Stimulated activated CD4-positive, alpha-beta T cell treated with anti-CD3 and anti-CD28 coated beads, Interleukin-1b, Interleukin-23, amount 100 ng/mL, for 1 hour (primary cell): ENCODE measurements at places on chromosomes 3 and 15.

DNA sequence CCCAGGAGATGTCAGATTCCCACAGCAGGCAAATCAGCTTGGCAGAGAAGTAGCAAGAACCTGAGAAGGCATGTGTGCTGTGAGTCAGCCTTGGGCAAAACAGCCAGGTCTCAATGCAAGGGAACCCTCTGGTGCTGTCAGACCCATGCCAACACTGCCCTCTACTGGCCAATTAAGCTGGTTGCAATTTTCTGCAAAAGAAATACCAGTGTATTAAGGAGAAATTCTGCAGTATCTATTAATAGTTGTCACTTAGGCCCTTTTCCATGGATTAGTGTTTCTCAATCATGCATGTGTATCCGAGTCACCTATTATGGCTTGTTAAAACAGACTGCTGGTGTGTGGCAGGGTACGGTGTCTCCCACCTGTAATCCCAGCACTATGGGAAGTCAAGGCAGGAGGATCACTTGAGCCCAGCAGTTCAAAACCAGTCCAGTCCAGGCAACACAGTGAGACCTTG, 26.2 kb downstream of the MAP4 start:
- peak; percentile 40 for DNase-seq

DNA sequence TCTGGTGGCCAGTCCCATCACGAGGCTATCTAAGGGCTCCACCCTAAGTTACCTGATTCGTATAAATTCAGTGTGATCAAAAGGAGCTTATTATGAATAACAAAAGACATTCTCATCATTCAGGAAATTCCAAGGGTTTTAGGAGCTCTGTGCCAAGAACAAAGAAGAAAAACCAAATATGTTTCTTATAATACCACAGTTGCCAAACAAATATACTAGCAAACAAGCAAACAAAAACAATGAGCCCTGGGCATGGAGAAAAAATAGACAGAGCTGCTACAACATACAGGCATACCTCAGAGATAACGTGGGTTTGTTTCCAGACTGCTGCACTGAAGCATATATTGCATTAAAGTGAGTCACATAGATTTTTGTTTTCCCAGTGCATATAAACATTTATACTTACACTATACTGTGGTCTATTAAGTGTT, 20.2 kb upstream of the CFAP161 start:
- DNase-seq: no peak

DNA sequence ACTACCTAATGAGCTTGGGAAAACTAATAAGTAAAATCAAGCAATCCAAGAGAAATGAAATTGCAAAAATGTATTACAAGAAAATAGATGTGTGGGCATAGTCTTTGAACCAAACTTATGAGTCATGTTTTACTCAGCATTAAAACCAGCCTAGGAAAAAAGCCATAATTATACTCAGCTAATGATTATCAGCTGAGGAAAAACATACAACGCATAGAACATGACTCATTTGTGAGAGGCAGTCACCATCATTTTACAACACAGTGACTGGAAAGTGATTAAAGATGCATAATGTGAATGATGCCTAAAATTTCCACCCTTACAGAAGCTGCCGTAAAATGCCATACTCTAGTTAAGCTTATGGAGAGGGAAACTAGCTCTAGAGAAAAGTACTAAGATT, 238.0 kb upstream of the EOMES start:
- DNase-seq: no peak

- DNase-seq: peak; percentile 16
These were observed 115.8 kb downstream of the GHSR start for GRCh38 chr3:172332256-172333041.

GRCh38 chr3:162765524-162765923, 1268.9 kb downstream of the OTOL1 start:
- DNase-seq: no peak

GRCh38 chr3:5009506-5010109, 30.4 kb downstream of the BHLHE40 start:
- no peak for DNase-seq

- DNase-seq: no peak
These were observed 239.6 kb downstream of the NR1D2 start for GRCh38 chr3:24184528-24185176.

DNA sequence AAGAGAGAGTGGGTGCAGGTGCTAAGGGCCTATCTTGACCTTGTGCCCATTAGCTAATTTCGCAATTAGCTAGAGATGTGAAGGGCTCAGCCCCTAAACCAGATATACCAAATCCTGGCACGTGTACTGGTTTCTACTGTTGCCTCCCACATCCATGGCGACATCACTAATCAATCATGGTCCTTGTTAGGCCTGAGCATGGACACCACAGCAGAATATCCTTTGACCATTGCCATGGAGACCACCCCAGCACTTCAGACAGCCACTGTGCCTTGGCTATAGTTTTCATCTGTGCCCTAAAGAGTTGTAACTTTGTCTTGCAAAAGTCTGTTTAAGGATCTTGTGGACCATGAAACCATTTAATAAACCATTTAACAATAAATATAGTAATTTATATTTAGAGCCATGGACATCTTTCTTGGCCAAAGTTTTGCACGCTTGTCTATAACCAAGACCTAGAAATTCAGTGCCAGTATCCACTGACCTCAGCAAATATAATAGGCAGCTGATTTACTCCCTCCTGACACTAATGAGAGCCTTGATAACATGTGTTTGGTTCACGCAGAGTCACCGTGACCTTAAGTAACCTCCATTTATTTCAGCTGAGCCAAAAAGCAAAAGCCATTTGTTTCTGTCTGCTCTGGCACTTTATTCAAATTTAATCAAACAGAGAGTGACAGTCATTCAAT, 43.4 kb downstream of the COLQ start:
- DNase-seq: no peak

DNA sequence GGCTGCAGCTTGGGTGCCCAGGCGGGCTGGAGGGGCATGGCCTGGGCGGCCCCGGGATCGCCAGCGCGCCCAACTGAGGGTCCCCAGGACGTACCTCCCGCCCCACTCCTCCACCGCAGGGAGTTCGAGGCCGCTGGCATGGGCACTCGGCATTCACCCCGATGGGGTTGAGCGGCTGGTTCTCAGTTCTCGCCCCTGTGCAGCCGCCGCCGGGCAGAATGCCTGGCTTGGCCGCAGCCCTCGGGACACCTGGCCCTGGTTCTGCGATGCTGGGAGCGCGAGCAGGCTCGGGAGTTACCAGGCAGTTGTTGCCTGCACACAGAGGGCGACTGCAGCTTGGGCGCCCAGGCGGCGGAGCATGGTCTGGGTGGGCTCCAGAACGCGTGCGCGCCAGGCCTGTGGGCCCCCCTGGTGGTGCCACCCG, 121.4 kb downstream of the LMLN start:
- no peak for DNase-seq

GRCh38 chr3:12318758-12319621, 30.1 kb downstream of the PPARG start:
- DNase-seq: no peak

DNA sequence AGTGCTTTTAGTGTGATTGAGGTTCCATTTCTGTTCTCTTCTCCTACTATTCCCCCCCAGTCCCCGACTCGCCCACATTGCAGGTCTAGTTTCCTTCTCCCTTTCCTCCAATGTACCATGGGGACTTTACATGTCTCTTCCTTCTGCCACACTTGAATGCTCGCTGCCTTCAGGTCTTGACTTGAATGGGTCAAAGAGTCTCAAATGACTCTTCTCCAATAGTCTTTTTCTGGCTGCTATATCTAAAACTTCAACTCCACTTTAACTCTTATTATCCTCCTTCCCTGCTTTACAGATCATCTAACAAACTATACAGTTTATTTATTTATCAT, 213.9 kb upstream of the SLC2A2 start:
- DNase-seq: no peak

GRCh38 chr3:136753326-136753939, 1.3 kb upstream of the STAG1 start:
- no peak for DNase-seq

- no peak for DNase-seq
These were observed 22.8 kb upstream of the ATP8B4 start for GRCh38 chr15:50141856-50142255.

DNA sequence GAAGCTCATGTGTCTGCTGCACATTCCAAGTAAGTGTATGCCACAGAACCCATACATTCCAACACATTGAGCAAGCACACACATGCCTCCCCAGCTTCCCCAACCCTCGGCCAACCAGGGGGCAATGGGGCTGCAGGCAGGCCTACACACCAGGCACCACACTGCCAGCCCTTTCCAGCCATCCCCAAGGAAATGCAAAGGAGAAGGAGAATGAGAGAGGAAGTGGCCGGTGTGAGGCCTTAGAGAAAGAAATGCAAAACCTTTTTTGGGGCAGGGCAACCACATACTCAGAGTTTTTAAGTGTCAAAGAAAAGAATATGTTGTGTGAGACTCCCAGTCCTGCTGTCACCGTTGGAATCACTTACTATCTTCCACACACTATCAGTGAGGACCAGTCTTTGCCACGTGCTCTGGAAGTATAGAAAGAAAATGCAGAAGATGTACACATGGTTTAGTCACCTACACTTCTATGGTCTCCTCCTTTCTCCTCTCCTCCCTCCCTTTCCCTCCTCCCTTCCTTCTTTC, 11.1 kb downstream of the IGF2BP2 start:
- DNase-seq: no peak

GRCh38 chr15:89627256-89627970, 27.9 kb downstream of the KIF7 start:
- no peak for DNase-seq

DNA sequence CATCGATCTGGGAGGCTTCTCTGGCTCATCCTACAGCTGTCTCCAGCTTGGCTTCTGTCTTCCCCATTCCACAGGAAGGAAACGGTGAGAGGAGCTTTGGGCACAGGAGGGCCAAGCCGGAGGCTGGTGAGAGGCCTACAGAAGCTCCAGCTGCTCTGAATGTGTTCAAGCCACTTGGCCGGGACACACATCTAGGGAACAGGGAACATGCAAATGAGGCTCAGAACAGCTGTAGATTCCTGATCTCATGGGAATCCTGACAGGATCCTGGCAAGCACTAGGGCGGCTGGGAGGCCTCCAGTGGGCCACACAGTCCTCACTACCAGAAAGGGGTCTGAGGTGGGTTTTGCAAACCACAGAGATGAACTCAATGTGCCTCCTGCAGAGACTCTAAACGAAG, 13.7 kb downstream of the SEMA5B start:
- DNase-seq: no peak

GRCh38 chr15:57218826-57219576, 157.3 kb upstream of the CGNL1 start:
- no peak for DNase-seq

DNA sequence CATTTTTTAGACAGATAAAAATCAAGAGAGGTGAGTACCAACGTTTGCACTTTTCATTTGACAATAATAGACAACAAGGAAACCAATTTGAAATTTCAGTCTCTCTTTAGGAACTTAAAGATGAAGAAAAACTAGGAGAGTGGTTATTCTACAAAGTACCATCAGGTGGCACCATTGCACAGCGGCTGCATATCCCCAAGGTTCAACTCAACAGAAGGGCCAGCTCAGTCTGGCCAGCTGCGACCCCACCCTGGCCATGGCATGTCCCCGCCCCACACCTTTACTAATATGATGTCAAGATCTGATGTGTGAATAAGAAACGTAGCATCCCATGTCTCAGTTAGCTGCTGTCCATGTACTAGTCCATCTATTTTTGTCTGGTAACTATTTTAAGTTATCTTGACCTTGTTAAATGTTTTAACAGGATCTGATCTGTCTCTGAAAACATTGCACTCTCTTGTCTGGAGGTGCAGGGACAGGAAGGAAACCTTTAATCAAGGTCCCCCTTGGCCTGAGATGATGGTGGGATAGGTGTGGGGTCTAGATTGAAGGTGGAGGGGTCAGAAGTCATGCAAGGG, 35.5 kb upstream of the CGNL1 start:
- DNase-seq: no peak
